K562 (cell line): ENCODE measurements at places on chromosomes 5 and 9.

DNA sequence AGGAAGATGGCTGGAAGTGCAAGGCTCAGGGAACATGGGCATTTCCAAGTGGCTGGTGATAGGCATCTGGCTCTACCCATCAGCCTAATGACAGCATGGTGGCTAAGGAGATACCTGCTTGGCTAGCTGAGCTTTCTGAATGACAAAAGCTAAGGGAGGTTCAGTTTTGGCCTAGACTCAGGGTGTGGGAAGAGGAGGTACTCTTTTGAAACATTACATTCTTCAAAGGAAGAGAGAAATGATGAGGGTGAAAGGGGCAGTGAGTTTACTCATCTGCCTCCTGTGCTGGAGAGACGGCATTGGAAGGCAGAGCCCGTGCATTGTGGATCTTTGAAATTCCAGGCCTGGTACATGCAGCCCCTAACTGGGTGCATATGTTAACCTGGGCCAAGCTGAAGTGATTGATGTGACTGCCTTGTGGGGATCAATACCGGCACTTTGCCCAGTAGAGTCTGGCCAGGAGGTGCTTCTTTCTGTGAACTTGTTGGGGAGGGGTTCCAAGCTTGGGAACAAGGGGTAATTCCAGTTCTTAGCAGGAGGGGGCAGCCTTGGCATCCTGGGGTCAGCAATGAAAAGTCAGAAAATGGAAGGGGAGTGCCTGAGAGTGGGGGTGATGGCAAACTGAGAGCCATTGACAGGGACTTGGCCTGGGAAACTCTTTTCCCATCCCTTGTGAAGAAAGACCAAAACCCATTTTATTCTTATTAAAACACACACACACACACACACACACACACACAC lies 108.6 kb downstream of the ACER2 start:
- DNase-seq: peak; percentile 39

DNA sequence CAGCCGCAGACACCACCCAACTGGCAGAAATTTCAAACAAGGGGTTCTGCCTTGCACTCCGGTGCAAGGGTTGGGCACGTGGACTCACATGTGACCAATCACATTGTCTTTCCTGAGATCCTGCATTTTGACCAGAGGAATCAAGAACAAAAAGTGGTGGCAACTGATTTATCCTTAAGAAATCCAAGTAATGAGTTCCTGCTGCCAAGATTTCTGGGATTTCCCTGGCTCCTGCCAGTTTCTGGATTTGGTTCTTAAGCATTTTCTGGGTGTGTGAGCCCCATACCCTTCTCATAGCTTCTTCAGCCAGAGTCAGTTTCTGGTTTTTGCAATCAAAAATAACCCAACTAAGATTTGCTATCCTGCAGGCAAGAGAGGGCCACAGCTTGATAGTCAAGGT lies 17.4 kb upstream of the KCNIP1 start:
- DNase-seq: no peak

DNA sequence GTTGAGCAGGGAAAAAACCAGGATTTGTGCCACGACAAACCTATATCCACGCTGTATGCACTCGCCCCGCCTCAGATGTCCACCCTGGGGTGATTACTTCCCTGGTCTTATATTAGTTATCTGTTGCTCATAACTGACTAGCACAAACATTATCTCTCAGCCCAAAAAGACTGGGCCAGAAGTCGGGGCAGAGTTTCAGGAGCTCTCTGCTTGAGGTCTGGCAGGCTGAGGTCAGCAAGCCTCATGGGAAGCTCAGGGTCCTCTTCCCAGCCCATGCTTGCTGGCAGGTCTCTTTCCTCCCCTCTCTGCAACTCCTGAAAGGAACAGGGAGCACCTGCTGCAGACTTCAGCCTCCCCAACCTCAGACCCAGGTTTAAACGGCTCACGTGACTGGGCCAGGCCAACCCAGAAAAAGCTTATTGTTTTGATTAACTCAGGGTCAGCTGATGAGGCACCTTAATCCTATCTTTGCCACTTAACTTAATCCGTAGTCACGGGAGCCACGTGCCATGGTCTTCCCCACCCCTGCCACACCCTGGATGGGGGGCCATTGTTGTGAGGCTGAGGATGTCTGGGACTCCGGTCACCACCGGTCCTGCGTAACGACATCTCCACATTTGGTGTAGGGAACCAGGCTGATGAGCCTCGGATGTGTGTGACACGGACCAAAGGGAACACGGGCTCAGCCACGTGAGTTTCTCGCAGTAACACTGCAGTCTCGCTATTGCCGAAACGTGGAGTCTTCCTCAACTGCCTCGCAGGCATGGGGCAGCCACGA lies 123.7 kb upstream of the IRX4 start:
- DNase-seq: no peak

DNA sequence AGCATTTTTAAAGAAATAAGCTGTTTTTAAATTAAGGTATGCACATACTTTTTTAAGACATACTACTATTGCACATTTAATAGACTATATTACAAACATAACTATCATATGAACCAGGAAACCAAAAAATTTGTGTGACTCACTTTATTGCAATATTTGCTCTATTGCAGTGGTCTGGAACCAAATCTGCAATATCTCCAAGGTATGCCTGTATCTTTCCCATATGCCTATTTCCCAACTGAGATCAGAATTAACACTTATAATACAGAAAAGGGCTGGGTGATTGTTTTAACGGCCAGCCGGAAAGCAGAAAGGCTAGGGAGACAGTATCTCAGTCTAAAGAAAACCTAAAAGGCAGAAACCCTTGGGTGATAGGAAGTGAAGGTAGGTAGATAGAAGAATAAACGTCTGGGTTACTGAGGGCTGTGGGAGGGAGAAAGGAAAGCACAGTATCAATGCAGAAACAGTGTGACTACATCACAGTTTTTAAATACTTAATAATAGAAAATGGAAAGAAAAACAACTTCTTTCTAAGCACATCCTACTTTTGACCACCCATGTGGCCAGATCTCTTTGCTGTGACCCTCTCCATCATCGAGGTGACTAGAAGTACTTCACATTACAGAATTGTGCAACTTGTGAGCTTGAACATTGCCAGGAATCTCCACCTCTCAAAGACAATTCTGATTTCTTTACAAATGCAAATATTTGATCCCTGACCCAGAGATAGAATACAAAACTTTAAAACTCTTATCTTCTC lies 126.4 kb downstream of the LPAR1 start:
- no peak for DNase-seq

DNA sequence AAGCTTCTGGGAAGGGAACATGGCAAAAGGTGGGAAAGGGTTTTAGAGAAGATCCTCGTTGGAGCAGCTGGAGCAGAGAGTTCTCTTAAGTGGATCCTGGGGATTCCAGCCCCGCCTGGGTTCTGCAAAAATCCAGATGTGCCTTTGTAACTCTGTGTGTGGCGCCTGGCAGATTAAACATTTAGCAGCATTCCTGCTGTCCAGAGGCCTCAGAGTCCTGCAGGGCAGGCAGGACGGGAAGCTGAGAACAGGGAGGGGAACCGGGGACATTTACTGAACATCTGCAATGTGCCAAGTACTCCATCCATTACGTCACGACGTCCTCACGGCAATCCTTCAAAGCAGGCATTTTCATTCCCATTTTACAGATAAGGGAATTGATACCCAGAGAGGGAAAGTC lies 6.0 kb downstream of the EIF4E1B start:
- no peak for DNase-seq

GRCh38 chr5:134937526-134937925 lies 30.2 kb upstream of the CATSPER3 start:
- DNase-seq: no peak

DNA sequence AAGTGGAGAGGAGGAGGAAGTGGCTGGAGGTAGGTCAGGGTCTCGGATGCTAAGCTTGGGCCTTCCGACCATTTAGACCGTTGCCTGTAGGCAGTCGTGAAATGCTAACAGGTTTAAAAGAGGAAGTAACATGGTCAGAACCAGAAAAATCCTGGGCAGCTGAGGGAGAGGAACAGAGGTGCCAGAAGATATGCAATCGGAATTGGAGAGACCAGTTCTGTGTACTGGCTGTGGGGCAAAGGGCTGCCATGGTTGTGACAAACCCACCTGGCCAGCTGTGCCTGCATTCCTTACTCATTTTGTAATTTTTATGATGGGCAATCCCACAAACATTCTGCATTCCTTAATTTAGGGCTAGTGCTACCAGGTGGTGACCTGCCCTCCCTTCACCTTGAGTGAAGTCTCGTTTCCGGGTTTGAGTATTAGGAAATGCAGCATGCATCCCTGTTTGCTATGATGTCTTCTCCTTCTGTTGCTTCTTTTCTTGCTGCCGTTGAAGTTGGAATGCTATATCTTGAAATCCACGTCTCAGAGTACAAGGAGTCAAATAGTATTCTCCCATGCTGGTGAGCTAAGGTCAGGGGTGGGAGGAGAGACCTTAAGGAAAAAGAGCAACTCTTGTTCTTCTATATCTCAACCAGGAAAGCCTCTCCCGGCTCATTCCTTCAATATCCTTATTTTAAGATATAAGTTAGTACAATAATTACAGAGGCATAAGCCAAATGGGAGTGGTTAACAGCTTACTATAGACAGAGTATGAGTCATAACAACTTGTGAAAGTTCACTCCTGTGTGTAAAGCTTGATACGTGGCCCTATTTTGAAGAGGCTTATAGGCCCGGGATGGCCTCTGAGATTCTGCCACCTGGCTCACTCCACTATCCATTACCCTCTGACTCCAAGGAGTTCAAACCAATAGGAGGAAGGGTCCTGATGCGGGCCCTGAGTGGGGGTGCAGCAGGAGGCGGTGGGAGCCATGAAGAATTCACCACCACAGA lies 37.0 kb downstream of the B4GALT1 start:
- DNase-seq: no peak

GRCh38 chr5:91403438-91403837 lies 20.3 kb upstream of the ARRDC3 start:
- no peak for DNase-seq

DNA sequence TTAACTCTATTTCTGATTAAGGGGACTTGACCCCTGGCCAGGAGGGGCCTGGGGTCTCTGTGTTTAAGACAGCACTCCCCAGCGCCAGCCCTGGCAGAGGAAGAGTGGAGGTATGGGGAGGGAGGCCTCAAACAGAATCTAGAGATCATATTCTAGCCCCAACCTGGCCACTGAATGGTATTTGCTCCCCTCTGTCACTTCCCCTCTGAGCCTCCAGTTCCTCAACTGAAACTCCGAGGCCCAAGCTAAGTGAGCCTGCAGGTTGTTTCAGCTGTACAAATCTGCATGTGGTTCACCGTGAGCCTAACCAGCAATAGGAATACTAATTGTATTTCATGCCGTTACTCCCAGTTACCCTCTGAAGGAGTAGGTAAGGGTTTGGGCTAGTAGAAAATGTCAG lies 36.0 kb downstream of the ANP32B start:
- DNase-seq: no peak

- no peak for DNase-seq
These were observed 22.0 kb upstream of the TEK start for GRCh38 chr9:27086818-27087680.

GRCh38 chr5:176152930-176153311 lies 85.3 kb upstream of the SIMC1 start:
- DNase-seq: no peak

GRCh38 chr9:125524583-125525355 lies 182.2 kb downstream of the MAPKAP1 start:
- no peak for DNase-seq

DNA sequence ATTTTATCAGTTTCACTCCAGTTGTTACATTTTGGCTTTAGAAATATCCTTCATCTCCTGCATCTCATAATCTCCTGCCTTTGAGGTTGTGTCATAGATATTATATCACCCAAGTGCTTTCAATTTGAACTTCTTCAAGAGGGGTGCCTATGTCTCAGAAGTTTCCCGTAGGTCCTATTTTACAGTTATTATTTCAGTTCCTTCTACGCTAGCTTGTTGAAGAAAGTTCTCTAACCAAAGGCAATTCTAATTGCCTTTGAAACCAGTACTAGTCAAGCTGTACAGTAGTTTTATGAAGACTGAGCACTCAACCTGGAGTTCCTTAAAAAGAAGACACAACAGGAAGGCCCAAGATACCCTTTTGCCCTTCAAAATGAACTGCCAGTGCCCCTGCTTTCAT lies 116.4 kb downstream of the ZCCHC7 start:
- DNase-seq: no peak

GRCh38 chr5:14720236-14720923 lies 55.9 kb downstream of the OTULIN start:
- no peak for DNase-seq

- no peak for DNase-seq
These were observed 58.4 kb upstream of the ALDH1A1 start for GRCh38 chr9:73011181-73011750.

DNA sequence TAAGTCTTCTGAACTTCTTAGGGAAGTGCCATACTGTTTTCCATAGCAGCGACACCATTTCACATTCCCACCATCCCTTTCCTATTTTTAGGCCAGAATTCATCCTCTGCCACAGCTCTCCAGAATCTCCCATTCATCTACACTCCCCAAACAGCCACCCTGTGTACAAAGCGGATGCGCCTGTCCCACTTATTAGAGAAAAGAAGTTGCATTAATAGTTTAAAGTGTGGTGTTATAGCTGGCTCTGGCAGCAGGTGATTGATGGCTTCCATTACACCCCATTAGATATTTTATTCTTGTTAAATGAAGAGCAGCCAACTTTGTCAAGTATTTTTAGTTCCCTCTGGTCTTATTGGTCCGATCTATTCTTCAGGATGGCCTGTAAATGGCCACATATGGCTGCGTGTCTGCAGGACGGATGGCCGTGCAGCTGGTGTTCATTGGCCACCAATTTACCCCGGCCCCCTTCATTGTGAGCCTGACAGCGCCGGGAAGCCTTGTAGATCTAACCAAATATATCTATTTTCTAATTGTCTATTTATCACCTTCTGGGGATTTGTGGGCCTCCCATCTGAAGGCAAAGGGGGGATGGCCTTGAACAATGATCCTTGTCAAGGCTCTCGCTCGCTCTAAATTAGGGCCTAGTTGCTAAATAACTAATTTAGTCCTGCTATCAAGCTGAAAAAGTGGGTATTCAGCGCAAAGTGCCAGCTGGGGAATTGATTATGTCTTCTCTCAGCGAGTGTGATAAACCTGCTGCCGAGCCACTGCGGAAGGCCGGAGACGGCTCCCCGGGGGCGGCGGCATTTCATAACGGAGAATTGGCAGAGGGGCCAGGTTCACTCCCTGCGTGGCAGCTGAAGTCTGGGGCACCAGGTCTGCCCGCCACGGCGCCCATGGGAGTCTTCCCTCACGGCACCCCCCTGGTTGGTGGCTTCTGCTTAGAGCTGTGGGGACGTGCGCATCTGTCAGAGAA lies 141.1 kb downstream of the MELK start:
- no peak for DNase-seq

DNA sequence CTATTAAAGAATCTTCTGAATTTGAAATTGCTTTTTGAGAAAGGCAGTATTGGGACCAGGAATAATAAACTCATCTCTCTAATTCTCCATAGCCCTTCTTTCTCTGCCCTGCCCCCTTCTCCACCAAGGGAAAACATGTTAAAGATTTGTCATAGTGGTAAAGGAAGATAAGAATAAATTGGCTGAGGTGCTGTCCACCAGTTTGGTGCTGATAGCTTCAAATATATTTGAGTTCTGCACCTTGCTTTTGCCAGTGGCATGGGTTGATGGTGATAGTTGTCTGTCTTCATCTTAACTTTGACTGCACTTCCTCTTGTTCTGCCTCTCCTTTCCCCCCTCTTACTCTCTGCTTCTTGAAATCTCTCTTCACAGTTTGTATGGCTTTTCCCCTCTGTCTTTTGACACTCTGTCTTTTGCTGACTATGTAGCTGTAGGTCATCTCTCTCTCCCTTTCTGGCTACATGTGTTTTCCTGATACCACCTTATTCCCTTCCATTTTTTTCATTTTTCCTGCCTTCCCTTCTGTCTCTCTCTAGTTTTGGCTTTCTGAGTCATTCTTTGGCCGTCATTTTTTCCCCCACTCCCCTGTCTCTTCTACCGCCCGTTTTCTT lies 56.6 kb downstream of the NDUFS4 start:
- DNase-seq: peak; percentile 24
